COLO829 (cell line): ENCODE measurements at places on chromosomes 13 and 19.
A peak's percentile ranks its signal among the peaks of the same experiment; 100 is the strongest.

DNA sequence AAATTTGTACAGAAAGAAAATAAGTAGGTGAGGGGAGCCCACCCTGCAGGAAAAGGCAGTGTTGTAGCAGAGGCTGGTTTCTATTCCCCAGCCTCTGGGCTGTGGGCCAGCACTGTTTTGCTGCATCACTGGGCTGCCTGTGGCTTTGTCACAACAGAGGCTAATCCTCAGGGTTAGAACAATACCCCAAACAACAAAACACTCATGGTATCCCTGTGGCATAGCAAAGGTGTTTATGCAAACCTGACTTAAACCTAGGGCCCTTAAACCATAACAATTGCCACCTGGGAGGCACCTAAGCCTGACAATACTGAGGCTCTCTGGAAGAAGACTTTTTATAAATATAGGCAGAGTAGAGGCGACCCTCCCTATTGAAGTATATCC lies 314.7 kb downstream of the OLFM4 start:
- DNase-seq, result no peak

DNA sequence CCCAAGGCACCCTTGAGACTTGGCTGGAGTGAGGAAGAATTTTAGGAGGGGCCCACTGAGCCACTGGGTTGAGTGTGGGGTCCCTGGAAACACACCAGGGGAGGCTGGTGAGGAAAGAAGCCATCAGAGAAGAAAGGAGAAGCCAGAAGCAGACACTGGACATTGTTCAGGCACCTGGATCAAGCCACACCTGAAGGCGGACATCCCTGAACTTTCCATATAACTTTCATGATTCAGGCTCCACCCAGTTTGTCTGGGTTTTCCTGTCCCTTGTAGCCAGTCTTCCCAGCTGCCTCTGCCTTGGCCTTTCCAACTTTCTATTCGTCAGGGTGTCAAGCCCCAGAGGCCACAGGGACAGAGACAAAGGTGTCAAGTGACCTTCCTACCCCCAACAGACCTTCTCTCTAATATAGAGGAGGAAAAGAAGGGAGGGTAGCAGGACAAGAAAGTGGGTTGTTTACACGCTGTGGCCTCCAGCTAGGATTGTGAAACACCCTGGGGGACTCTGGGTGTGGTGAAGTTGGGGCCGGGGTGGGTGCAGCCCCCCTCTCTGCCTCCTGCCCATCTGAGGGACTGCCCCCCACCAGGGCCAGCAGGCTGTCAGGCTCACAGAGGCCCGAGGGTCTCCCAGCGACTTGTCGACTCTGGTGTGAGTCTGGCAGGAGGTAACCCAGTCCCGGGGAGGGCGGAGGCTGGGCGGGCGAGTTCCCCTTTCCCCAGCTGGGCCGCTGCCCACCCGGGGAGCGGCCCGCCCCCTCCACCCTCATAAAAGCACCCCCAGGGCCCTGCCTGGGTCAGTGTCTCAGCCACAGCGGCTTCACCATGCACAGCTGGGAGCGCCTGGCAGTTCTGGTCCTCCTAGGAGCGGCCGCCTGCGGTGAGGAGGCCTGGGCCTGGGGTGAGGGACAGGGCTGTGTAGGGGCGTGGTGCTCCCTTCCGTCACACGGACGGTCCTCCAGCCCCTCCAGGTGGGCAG lies at the start of gene CFD:
Gene CFD (plus strand): TSS at position 797 of the 976 bp plus-strand sequence. CDS start 26 bp downstream, at position 823.
- DNase-seq, result no peak

DNA sequence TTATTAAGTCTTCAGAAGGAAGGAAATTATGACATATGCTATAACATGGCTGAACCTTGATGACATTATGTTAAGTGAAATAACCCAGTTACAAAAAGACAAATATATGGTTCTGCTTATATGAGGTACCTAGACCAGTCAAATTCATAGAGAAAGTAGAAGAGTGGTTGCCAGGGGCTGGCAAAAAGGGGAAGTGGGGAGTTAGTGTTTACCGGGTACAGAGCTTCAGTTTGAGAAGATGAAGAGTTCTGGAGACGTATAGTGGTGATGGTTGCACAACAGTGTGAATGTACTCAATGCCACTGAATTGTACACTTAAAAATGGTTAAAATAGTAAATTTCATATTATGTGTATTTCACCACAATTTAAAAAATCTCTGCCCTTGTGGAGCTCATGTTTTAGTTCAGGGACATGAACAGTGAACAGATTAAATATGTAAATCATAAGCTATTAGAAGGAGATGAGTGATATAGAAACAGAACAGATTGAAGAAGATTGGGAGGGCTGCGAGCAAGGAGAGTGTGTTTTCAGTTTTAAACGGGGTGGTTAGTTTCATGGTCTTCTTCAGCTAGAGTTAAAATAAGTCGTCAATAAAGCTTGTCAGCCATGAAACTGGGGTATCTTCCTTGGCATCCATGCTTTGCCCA lies 355.2 kb downstream of the KCNRG start:
- DNase-seq, result no peak

DNA sequence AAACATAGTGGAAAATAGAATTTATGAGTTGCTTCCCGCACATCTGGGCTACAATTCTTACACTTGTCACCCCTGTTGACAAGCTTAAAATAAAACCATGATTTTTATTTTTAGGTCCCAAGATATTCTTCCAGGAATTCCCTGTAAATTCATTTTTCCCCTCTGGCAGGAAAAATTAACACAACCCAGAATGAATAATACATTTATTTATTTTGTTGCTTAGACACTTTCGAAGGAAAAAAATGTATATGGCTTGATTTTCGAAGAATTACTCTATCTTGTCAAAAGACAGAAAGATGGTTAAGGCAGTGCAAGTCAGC lies 74.4 kb downstream of the LHFPL6 start:
- no peak for DNase-seq

- no peak for DNase-seq
These were observed 108.5 kb downstream of the RGCC start for GRCh38 chr13:41565846-41566245.

DNA sequence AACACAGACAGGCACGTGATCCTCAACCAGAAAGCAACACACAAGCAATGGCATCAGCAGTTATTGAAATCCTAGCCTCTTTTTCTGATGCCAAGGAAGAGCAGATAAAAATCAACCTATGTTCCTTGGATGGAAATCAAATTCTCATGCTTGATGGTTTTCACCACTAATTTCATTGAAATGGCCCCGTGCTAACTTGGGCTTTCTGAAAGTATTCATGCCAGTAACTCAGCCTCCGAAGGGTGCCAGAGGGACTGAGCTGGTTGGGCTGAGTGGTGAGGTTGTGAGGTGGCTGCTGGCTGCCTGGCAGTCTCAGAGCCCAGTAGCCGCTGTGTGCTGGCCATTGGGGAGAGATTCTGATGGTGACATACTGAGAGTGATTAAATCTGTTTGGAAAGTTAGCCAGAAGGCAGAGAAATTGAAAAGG lies 309.3 kb downstream of the DCT start:
- DNase-seq, result no peak

GRCh38 chr13:98133946-98134345 lies 8.9 kb upstream of the FARP1 start:
- DNase-seq, result no peak

DNA sequence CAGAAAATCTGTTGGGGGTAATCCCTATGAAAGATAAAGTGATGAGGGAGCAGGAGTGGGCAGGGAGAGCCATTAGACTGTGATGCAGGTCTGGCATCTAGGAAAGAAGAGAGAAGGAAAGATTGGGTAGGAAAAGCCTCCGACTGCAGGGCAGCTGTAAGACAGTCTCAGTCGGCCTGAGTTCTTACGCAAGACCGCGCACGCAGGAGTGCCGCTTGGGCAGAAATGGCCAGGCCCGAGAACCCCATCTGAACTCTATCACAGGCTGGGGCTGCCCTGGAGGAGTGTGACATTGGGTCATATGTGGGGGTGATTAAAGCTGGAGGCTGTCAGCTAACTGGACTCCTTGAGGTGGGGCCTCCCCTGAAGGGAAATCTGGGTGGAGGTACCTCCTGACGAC lies 13.9 kb upstream of the FBXL3 start:
- no peak for DNase-seq

- DNase-seq, result no peak
These were observed 5.3 kb downstream of the FAM187B start for GRCh38 chr19:35223084-35223790.

- DNase-seq, result no peak
These were observed 2267.7 kb downstream of the PCDH9 start for GRCh38 chr13:64962404-64962803.

GRCh38 chr13:75744127-75744526 lies 108.0 kb downstream of the LMO7 start:
- no peak for DNase-seq

- DNase-seq, result no peak
These were observed 284.1 kb upstream of the SOX21 start for GRCh38 chr13:94996445-94996844.

GRCh38 chr13:32246468-32246867 lies 68.7 kb downstream of the ZAR1L start:
- peak; percentile 77 for DNase-seq

DNA sequence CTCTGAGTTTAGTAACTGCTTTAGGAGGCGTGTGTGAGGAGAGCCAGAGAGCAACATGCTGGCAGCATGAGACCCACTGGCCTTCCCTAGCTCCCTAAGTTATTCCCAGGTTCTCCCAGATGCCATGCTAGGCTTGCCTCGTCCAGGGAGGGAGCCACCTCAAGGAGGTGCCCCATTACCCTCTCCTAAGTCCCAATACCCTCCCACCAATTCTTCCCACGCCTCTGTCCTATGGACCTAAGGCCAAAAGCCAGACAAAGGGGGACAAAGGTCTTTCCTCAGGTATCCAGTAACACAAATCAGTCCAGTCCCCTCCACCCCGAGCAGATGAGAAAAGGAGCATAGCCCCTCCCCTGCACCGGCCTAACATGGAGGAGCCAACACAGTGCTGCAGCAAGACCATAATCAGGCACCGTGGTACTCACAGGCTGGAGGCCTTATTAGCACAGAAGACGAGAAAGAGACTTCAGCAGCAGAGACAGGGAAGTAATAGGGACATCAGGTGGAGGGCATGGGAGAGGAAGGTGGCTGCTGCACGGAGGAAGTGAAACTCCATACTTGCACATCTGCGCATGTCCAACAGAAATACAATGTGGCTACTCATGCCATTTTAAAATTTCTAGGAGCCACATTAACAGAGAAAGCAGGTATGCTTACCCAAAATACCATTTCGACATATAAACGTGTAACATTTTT lies 46.3 kb downstream of the BRD4 start:
- no peak for DNase-seq

- DNase-seq, result no peak
These were observed 244.0 kb downstream of the GGACT start for GRCh38 chr13:100344544-100344943.

- no peak for DNase-seq
These were observed 2.8 kb downstream of the TYROBP start for GRCh38 chr19:35905178-35905727.

DNA sequence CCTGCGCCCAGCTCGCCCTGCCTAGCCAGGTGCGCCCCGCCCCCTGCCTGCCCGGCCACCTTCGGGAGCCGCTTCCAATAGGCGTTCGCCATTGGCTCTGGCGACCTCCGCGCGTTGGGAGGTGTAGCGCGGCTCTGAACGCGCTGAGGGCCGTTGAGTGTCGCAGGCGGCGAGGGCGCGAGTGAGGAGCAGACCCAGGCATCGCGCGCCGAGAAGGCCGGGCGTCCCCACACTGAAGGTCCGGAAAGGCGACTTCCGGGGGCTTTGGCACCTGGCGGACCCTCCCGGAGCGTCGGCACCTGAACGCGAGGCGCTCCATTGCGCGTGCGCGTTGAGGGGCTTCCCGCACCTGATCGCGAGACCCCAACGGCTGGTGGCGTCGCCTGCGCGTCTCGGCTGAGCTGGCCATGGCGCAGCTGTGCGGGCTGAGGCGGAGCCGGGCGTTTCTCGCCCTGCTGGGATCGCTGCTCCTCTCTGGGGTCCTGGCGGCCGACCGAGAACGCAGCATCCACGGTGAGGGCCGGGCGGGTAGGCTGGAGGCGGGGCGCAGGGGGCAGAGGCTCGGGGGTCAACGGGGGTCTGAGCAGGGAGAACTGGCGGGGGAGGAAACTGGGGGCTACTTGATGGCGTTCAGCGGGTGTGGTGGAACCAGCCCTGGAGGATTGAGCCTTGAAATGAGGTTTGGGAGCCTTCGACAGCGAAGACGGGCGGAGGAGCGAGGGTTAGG lies at the start of gene SPINT2:
Gene SPINT2 (plus strand): TSS at position 88 of the 727 bp plus-strand sequence. CDS start 320 bp downstream, at position 408.
- DNase-seq, result no peak

DNA sequence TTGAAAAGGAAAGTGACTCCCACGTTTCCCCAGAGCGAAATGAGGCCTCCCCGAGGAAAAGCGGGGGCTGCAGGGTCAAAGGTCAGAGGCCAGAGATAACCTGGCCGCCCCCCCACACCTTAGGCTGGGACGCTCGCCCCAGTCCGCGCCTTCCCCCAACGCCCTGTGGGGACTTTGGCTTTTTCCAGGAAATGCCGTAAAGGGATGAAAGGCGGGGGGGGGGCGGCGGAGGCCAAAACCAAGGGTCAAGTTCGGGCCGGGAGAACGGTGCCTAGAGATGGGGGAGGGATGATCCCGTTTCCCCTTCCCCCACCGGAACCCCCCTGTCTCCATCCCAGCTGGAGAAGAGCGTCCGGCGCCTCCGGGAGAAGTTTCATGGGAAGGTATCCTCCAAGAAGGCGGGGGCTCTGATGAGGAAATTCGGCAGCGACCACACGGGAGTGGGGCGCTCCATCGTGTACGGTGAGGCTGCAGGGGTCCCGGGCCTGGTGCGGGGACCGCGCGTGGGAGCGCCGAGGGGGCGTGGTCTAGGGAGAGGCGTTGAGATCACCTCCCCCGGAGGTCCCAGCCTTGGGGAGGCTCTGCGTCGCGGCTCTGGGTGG lies 575 bp downstream of the SHFL start:
- DNase-seq, result no peak

DNA sequence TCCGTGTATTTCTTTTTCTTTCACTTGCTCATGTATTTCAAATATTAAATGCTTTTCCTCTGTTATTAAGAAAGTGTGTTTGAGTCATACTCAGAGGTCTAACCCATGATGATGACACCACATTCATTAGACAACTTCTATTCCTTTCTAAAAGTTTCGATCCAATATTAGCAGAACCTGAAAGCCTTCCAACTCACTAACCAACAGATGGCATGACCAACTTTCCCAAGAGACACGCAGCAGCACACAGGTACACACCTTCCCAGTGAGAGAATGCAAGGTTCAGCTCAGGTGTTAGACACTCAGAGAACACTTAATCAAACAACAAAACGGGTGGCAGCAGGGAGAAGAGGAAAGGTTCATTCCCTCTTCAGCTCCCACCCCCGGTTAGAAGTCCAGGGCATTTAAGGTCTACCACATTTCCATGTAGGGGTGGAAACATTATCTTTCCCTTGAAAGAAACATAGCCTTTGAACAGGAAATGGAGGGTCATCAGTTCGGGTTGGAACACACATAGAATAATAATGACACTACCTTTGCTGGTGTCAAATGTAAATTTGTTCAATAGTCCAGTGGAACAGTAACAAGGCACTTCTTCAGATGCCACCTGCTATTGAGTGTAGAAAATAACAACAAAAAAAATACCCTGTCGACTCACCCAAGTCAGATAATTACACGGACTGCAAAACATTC lies 404.2 kb downstream of the COG6 start:
- DNase-seq, result no peak

DNA sequence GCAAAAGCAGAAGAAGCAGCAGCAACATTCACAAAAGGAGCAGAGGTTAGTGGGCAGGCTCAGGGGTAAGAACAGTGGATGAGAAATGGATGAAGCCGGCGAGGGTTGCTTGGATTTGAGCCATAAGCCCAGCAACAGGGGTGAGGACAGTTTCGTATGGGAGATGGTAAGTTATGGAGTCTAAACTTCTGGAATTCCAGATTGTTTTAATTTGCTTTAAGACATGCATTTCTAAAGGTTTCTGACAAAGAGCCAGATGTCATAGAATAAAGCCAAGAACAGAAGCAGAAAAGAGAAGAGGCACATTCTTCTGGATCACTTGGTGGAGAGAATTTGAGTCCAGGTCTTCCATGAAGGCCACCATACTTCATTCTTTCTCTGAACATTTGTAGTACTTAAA lies 76.6 kb downstream of the TNFSF11 start:
- no peak for DNase-seq
